ENCODE measurements at places on chromosomes 16 and 17.

GRCh38 chr17:70318051-70318450 is 148.7 kb downstream of the KCNJ2 start:
- peak; percentile 40 for DNase-seq

DNA sequence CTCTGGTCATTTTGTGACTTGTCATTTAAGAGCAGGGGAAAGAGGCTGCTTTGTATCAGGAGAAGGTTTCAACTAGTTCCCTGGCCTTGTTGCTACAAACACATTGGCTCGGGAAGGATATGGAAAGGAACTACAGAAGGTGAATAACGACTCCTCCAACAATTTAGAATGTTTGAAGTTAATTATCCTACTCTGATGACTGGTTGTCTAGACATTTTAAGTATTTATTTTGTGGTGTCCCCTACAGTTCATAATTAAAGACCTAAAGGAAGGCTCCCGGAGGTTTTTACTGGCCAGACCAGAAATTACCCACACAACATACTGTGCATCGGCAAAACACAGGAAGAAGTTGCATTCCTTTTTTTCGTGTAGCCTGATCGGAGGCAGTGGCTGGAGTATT is 515.8 kb upstream of the SALL1 start:
- no peak for DNase-seq

GRCh38 chr17:17445925-17446665 is 30.7 kb upstream of the MED9 start:
- peak; percentile 55 for DNase-seq

GRCh38 chr16:3608069-3608468 is 3.3 kb downstream of the SLX4 start:
- DNase-seq: no peak

GRCh38 chr17:17685775-17686291 is 4.6 kb downstream of the RAI1 start:
- no peak for DNase-seq

DNA sequence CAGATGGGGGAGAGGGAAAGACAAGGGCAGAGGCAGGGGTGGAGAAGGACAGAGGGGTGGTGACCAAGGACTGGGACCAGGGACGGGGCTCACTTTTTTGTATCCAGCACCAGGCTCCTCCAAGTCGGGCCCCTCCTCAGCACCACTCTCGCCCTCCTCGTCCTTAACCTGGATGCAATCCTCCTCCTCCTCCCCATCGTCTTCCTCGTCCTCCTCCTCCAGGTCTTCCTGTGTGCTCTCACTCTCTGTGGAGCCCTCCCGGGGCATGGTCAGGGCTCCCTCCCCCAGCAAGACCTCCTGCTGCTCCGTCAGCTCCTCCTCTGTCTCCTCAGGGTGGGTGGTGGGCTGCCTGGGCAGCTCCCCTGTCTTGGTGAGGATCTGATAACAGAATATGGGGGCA is 16.8 kb downstream of the G6PC3 start:
- DNase-seq: no peak

GRCh38 chr17:7292729-7293128 is 1.7 kb downstream of the YBX2 start:
- no peak for DNase-seq

DNA sequence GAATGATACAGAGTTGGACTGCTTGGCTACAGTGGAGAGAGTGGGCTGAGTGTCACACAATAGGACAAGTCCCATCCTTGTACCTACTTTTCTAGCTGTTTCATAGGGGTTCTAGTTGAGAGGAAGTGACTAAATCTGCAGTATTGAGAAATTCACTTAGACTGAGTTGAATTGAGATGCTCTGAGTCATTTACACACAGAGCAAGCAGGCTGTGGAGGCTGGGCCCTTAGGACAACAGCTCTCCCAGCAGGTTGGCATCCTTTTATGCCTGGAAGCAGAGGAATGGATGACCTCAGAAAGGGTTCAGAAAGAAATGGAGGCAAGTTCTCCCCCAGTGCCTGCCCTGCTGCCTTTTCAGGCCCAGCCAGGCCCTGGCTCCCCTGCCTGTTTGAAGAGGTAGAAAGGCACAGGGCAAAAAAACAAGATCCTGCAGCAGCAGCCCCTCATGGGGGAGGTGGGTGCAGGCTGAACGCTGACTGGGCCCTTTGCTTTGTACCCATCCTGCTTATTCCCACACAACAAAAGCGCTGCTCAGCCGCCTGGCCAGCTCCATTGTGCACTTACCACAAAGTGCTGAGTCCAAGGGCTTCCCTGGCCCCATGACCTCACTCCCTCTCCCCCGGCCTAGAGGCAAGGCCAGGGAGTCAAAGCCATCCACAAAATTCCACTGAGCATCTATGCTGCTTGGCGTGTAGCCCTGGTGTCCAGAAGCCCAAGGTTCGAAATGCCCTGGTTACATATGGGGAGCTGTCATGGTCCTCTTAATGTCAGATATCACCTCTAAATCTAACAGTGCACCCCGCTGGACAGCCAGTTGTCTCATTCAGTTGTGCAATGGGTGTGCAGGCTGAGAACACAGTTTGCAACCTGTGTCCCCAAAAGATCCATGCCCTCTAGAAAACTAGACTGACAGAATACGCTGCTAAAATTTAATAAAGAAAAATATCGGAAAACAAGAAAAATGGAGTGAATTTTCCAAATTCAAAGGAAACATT is 5.4 kb upstream of the CRYBA1 start:
- no peak for DNase-seq

GRCh38 chr16:27232061-27232900 is 29.0 kb downstream of the KDM8 start:
- DNase-seq: no peak

- no peak for DNase-seq
Observed at GRCh38 chr17:43363181-43363925, 35.4 kb upstream of the ARL4D start.

DNA sequence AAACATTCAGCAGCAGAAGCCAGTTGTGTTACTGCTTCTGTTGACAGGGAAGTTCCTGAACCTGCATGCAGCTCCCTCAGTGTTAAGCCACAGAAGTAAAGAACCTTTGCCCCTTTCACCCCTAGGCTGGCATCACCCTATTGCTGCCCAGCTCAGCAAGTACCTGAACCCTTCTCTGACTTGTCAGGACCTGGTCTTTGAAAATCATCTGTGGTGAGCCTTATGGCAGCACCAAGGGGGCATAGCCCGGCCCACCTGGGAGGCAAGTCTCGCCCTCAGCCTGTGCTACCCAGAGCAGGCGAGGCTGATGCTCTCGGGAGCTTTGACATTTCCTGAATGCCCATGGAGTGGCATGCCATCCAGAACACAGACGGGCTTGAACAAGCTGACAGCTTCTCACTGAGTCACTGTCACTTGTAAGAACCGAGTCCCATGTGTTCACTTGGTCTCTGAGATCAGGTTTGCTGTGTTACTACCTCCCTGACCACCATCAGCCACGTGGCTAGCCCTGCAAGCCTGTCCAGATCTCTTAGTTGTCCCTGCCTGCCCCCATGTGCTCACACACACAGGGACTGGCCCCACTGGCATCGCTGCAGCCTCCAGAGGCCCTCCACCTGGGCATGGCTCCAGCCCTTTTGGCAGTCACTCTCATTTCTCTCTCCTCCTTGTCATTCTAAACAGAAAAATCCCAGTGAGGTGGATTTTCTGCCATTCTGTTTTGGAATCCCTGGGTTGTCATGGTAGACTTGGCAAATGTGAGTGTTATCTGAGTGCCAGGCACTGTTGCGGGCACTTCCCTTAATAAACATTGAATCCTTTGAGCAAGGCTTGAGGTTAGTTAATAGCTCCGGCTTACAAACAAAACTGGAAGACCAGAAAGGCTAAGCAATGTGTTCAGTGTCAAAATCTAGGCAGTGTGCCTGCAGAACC is 2.9 kb upstream of the CARMIL2 start:
- no peak for DNase-seq

- no peak for DNase-seq
Observed at GRCh38 chr17:57092171-57092570, 7.1 kb downstream of the AKAP1 start.

GRCh38 chr17:60472449-60472848 is 50.2 kb downstream of the CHCT1 start:
- no peak for DNase-seq

GRCh38 chr17:77942112-77942988 is 16.2 kb upstream of the TNRC6C start:
- DNase-seq: no peak

DNA sequence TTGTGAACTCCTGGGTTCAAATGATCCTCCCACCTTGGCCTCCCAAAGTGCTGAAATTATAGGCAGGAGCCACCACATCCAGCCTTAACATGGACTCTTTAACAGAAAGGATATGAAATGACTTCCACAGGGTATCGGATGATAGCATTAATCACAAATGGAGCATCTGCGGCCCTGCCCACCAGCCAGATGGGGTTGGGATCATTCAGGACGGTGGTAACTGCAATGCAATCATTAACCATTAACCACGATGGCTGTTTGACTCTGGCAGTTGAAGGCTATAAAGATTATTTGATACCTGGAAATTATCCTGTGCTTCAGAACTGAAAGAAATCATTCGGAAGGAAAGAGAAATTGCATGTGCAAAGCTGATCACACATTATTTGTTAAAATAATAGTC is 5.3 kb upstream of the CHST5 start:
- DNase-seq: no peak

DNA sequence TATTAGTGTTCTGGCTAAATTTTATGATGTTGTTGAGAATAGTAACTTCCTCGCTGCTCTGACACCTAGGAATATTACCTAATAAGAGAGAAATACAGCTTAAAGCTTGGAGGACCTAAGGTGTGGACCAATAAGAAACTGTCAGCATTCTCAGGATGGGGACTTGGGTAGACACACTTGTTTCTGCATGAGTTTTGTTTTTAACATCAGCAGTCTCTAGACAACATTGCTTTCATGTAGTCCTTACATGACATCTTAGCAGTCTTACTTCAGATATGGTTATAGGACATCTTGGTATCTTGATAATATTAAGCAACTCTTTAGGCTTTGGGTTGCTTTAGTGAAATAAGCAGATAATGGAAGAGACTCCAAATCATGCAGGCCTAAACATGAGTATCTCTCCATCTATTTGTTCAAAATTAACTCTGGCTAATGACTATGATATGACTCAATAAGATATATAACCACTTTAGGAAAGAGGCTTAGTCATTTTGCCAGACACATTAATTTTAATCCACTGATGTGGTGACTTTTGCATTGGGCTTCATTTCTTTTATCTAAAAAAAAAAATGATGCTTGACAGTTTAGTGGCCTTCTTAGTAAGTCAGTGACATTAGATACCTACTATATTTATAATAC is 84.5 kb downstream of the WNT3 start:
- no peak for DNase-seq

DNA sequence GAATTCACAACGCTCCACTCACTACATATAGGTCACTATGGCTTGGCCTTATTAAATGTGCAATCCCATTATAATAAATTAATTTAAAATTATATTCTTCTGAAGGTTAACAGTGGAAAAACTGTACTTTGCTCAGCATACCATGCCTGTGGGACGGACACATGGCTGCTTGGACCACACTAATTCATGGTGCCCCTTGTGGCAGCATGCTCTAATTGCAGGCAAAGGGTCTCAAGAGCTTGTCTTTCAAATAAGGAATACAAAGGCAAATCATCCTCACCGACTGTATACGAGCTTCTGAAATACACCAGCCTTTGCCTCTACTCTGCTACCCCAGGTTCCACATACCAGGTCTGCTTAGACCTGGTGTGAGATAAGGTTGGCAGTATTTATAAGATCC is 11.7 kb downstream of the SMPD3 start:
- DNase-seq: no peak

DNA sequence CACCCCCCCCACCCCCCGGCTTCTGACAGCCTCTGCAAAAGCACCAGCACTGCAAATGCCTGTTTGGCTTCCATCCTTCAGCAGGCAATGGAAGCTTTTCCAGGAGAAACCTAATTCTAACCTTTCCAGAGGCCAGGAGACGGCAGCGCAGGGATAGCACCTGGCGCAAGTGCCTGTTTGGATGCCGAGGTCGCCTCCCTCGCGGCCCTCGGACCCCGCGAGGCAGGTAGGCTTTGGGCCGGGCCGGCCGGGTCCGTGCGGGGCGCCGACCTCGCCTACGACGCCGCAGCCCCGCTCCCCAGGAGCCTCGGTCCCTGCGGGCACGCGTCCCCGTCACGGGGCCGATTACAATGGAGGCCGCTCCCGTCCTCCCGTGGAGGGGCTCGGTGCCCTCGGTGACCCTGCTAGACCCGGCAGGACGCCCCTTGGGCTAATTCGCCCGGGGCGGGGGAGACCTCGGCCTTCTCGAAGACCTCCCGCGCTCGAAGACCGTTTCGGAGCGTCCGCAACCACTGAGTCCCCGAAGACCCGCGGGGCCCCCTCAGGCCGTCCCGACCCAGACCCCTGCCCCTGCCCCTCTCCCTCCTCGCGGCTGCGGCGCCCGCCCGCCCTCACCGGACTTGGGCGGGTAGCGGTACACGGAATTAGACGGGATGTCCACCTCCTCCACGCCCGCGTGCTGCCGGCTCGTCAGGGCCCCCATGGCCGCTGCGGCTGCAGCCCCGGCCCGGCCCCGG is 587 bp downstream of the RNF157 start:
- no peak for DNase-seq

DNA sequence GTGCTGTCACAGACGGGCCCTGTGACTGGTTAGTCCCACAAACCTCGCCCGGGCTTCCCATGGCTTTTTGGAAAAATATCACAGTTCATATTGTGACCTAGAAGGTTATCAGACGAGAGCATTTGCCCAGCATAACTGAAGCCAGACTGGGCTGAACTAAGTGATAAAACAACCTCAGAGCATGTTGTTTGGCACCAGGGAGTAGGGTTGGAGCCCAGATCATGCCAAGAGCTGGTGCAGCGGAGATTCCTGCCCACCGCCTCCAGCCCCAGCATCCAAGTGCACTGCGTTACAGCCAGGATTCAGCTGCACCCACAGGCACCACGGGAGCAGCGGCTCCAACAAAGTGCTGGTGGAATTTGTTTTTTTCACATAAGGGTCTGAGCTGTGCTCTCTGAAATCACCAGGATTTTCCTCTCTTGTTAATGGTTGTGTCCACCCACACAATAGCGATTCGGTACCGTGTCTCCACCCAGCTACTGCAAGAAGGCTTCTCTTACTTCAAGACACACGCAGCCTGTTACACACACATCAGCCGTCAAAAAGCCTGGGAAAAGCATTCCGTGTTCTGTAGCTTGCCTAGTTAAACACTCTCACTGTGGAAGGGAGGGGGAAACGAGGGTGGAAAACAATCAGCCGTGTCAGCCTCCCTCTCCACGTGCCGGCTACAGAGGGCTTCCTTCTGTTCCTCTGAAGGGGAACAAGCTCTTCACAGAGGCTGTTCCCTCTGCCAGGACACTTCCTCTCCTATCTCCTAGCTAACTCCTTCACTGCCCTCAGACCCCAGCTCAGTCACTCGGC is 273.8 kb downstream of the C16orf95 start:
- DNase-seq: no peak

- no peak for DNase-seq
Observed at GRCh38 chr17:68460146-68460545, 2.9 kb upstream of the WIPI1 start.
